ENCODE measurements at places on chromosomes 2 and 18.

DNA sequence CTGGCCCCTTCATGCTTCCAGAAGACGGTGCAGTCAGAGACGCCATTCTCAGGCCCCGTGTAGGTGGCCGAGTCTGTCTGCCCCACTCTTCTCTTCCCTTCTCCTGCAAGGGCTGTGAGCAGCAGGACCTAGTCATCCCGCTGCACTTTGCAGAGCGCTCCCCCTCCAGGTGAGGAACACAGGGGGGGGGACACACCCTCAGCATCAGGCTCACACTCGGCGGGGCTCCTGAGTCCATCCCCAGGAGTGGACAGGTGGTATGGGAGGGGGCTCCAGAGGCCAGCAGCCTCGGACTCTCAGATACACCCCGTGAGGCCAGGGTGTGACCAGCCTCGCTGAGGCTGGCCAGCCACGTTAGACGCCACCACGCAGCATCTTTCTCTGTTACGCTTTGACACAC, 460.5 kb upstream of the MYT1L start:
- no peak for DNase-seq

GRCh38 chr2:124186801-124187200, 161.7 kb downstream of the CNTNAP5 start:
- DNase-seq = no peak

- no peak for DNase-seq
Observed at GRCh38 chr2:174395969-174396630, 570 bp downstream of the SCRN3 start.

- no peak for DNase-seq
Observed at GRCh38 chr2:241869087-241869961, at the start of gene RTP5. Gene RTP5, plus strand, starts transcription at chr2:241869729. Its CDS starts 28 bp downstream, at chr2:241869757.

DNA sequence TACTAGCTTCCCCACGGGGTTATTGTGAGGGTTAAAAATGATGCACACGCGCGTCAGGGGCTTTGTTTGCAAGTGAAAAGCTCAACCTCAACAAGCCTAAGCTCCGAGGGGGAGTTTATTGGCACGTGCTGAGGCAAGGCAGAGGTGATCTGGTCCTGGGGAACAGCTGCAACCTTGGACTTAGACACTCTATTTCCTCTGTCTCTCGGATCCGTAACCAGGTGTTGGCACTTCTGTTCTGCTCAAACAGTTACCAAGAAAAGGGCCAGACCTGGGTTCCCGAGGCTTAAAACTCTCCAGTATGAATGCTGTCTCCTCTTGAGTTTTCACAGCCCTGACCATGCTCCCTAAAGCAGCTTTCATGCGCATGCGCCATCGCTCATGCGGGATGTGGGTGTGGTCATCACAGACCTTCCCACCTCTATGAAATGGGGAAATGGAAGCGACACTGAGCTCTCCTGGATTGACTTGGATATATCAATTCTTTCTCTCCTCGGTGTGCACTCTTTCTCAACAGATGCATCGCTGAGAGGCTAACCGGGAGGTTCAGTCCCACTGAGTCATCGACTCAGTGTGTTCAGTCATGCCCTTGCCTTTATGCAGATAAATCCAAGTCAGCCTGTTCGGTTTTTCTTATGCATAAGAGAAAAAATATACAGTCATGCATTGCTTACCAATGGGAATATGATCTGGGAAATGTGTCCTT, 19.9 kb upstream of the RAB31 start:
- no peak for DNase-seq

DNA sequence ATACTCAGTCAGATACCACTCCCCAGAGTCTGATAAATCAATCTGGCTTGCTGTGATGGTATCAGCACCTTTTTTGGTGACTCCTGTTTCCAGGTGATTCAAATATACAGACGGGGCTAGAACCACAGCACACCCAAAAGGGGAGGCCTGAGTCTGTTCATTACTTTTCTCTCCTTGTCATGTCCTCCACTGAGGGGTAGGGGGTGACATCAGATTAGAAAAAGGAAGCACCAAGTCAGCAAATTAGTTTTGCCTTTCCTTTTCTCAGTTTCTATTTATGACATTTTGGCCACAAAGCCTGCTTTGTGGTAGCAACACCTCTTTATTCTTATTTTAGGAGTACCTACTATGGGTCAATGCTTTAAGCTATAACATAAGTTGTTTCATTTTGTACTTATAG, 127.4 kb downstream of the CCDC102B start:
- DNase-seq = no peak

- DNase-seq = no peak
Observed at GRCh38 chr2:166360906-166361305, 14.8 kb downstream of the SCN9A start.

- no peak for DNase-seq
Observed at GRCh38 chr2:5145801-5146200, 546.4 kb upstream of the SOX11 start.

GRCh38 chr18:45059695-45060094, 379.0 kb downstream of the SETBP1 start:
- no peak for DNase-seq

DNA sequence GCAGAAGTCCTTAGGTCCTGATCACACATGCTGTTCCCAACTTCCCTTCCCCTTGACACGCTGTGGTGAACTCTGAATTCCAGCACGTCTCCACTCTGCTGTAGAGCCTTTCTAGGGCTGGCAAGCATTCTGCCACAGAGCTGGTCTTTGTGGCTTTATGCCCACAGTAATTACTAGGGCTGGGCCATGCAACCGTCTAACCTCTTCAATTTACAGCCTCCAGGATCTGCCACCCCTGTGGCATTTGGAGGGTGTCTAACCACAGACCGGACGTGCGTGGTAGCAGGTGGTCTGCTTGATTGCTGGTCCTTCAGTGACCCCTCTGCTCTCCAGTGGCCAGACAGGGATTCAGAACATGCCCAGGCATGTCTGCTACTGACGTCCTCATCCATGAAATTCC, 43.1 kb upstream of the TGFA start:
- DNase-seq = no peak

DNA sequence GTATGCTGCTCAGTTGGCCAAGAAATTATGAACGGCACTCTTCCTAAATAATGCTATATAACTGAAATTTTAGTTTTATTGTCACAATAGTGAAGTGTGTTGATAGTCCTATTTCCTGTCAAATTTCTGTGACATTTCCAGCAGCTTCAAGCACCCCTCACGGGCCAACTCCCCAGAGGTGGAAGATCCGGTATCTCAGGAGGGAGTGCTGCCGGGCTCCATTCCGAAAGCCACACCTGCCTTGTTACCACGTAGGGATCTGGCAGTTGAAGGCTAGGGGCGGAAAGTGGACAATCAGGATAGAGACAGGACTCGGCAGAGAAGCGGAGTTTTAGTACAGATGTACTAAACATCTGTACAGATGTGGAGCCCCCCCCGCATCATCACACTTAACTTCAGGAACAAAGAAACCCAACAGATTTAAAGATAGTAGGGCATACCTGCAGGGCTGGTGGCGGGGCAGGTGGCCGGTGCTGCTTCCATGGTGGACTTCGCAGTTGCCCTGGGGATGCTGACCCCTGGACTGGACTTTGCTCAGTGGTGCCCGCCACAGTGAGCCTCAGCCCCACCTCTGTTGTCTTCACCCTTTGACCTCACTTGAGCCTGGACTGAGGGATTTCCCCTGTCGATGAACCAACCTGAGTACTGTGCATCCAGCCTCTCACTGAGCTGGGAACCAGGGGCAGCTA, 22.3 kb downstream of the ASAP2 start:
- no peak for DNase-seq
